ENCODE measurements at places on chromosomes 2 and 18. TPM values are rescaled to one million over a fixed set of nuclear protein-coding genes. Genes with fewer than 3 reads are reported as not detected.

DNA sequence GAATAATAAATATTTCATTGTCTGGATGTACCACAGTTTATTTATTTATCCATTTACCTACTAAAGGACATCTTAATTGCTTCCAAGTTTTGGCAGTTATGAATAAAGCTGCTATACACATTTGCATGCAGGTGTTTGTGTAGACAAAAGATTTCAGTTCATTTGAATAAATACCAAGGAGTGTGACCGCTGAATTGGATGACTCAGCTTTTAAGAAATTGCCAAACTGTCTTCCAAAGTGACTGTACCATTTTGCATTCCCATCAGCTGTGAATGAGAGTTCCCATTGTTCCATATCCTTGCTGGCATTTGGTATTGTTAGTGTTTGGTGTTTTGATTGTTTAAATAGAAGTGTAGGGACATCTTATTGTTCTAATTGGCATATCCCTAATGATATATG is 36.2 kb upstream of the FMNL2 start:
- no peaks in the 10 kb centered on the region for H3K4me1 ChIP-seq
- H3K36me3 ChIP-seq = no peaks in the 10 kb centered on the region
- no peak overlapping the region for H3K27ac ChIP-seq
- no peak overlapping the region for H3K4me3 ChIP-seq

DNA sequence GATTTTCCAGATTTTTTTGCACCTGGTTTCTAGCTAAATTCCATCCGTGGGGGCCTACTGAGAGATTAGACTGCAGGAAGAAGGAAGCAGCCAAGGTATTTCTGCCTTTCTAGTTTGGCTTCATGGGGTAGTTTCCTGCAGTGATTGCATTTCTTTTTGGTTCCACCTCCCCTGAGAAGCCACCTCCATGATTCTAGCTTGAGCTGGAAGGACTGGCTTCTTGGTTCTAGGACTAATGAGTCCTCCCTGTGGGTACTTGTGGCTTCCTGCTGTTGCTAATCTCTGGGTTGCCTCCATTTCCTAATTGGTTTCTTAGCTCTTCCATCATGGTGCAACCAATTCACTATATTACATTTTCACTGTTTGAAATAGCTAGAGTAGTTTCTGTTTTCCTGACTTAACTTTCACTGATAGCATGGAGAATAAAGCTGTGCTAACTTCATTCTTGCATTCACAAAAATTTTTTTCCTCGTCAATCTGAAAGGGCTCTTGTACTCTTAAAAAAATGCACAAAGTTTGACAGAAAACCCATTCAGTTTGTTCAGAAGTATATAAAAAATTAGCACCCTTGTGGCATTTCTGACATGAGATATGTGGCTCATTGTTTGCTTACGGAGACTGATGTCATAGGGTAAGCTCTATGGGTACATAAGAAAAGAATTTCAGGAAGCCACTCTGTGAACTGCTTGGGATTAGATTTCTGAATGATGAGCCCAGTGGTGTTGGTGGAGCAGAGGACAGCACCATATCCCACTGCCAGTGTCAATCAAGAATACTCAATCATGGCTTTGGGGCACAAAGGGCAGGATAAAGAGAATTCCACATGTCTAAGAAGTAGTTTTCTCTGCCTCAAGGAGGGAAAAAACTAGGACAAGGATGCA is 242.8 kb upstream of the RBMS1 start:
- H3K4me3 ChIP-seq = no peak overlapping the region
- no peaks in the 10 kb centered on the region for H3K4me1 ChIP-seq
- DNase-seq = no peak
- no peaks in the 10 kb centered on the region for H3K27me3 ChIP-seq
- H3K36me3 ChIP-seq = no peaks in the 10 kb centered on the region
- H3K27ac ChIP-seq = no peak overlapping the region

- no peak overlapping the region for H3K4me3 ChIP-seq
- no peaks in the 10 kb centered on the region for H3K36me3 ChIP-seq
- H3K27me3 ChIP-seq = no peaks in the 10 kb centered on the region
- no peak for DNase-seq
- no peaks in the 10 kb centered on the region for H3K4me1 ChIP-seq
- no peak overlapping the region for H3K27ac ChIP-seq
Measured at GRCh38 chr2:23271230-23271629, 113.7 kb upstream of the KLHL29 start.

GRCh38 chr2:72261076-72261475 is 113.4 kb upstream of the CYP26B1 start:
- H3K27me3 ChIP-seq = no peaks in the 10 kb centered on the region
- no peaks in the 10 kb centered on the region for H3K36me3 ChIP-seq
- no peak overlapping the region for H3K4me3 ChIP-seq
- H3K4me1 ChIP-seq = no peaks in the 10 kb centered on the region
- H3K27ac ChIP-seq = no peak overlapping the region

DNA sequence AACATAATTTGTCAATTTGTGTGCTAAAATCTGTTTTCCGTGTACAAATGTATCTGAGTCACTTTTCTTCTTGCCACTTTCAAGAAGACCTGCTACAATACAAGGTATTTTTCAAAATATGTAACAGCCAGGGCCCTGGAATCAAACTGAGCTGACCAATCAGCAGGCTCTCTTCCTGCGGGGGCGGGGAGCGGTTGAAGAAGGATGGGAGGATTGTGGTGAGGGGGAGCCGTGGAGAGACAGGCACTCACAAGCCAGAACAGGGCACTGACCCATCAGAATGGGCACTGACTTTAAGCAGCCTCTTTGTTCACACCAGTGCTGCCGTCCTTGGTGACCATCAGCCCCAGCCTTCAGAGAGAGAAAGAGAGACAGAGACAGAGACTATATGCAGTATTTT is 40.6 kb upstream of the CCNYL1 start:
- H3K36me3 ChIP-seq = no peaks in the 10 kb centered on the region
- H3K27ac ChIP-seq = no peak overlapping the region
- no peak for DNase-seq
- no peaks in the 10 kb centered on the region for H3K4me1 ChIP-seq
- H3K4me3 ChIP-seq = no peak overlapping the region

DNA sequence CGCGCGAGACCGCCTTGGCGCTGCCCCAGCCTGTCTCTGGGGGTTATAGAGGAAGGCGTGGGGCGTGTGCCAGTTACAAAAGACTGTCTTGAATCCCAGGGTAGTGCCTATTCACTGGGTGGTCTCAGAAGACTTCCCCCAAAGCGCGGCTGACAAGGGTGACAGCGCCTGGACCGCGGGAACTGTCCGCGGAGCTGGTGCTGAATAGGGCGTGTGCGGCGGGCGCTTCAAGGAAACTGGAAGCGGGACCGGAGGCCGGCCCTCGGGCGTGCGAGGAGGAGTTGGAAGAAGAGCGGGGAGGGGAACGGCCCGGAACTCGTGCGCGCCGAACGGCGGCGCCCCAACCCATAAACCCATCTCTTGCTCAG is 2.3 kb downstream of the EGR4 start:
- no peaks in the 10 kb centered on the region for H3K36me3 ChIP-seq
- no peak overlapping the region for H3K27ac ChIP-seq
- no peak overlapping the region for H3K4me3 ChIP-seq

GRCh38 chr2:24083567-24084385 is 858 bp downstream of the TP53I3 start:
- DNase-seq = no peak
- no peaks in the 10 kb centered on the region for H3K27me3 ChIP-seq
- H3K27ac ChIP-seq = peak overlapping the region; percentile 93
- H3K4me1 ChIP-seq = peaks cover 5% of the 10 kb centered on the region

- no peaks in the 10 kb centered on the region for H3K36me3 ChIP-seq
- no peak for DNase-seq
- no peak overlapping the region for H3K27ac ChIP-seq
- H3K27me3 ChIP-seq = no peaks in the 10 kb centered on the region
Measured at GRCh38 chr18:7190547-7191156, 40.2 kb upstream of the LRRC30 start.

DNA sequence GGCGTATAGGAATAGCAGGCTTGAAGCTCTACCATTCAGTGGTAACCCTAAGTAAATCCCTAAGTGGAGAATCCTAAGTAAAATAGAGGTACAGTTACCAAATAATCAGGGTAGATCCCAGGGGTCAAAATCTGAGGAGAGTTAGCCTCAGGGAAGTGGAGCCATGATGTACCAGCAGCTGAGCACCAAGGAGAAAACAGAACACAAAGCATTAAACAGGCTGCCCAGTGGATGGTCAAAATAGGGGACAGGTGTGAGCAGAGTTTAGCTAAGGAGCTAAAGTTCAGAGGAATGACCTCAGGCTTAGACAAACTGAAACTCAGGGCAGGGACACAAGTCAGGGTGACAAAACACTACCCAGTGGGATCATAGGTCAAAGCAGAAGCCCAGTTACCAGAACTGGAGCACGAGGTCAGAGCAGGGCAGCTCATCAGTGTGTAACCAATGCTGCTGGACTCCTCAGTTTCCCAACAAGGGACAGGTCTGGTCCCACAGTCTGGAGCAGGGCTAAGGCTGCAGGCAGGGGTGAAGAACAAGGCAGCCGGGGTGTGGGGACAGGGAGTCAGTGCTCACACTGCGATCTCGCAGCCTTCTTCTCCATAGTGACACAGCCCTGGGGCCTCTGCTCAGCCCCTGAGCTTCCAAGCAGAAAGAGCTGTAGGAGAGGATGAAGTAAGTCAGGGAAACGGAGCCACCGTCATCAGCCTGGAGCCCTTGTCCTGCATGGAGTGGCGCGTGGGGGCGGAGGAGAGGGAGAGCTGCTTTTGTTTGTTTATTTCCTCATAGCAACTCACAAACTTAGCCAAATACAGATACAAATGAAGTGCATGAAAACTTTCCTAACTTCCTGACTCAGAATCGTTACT is 264.0 kb downstream of the MREG start:
- H3K27ac ChIP-seq = no peak overlapping the region
- no peaks in the 10 kb centered on the region for H3K36me3 ChIP-seq
- H3K27me3 ChIP-seq = no peaks in the 10 kb centered on the region
- DNase-seq = peak; percentile 67
- peaks cover 4% of the 10 kb centered on the region for H3K4me1 ChIP-seq

The ATP6V1B1 gene
- total RNA-seq = 38.2 TPM

The SATB2 gene
- 8.2 TPM for total RNA-seq

The ASPRV1 gene
- total RNA-seq = 1.8 TPM

The DSEL gene
- total RNA-seq = 34.1 TPM

The NUP35 gene
- total RNA-seq = 32.8 TPM

The MFF gene
- 120 TPM for total RNA-seq

The HOXD4 gene
- total RNA-seq = 5.6 TPM

The TCF23 gene
- not detected for total RNA-seq
